ENCODE measurements at places on chromosomes 5 and 9.

GRCh38 chr5:40172721-40173120 lies 507.0 kb upstream of the PTGER4 start:
- no peak for DNase-seq

DNA sequence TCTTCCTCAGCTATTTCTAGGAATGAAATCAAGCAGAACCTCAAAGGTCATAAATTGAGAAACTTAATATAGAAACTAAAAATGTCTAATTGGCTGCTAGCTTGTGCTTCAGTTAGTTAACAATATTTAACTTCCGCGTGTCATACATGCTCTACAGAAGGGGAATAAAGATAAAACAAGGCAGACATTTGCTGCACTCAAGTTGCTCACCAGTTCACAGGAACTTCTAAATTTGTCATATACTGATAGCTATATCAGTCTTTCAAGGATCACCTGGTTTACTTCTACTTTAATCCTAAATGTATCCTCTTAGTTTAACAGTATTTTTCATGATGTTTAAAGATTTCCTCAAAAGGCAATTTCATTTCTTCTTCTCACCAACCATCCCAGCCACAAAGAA lies 8.4 kb downstream of the CCNH start:
- DNase-seq, result no peak

DNA sequence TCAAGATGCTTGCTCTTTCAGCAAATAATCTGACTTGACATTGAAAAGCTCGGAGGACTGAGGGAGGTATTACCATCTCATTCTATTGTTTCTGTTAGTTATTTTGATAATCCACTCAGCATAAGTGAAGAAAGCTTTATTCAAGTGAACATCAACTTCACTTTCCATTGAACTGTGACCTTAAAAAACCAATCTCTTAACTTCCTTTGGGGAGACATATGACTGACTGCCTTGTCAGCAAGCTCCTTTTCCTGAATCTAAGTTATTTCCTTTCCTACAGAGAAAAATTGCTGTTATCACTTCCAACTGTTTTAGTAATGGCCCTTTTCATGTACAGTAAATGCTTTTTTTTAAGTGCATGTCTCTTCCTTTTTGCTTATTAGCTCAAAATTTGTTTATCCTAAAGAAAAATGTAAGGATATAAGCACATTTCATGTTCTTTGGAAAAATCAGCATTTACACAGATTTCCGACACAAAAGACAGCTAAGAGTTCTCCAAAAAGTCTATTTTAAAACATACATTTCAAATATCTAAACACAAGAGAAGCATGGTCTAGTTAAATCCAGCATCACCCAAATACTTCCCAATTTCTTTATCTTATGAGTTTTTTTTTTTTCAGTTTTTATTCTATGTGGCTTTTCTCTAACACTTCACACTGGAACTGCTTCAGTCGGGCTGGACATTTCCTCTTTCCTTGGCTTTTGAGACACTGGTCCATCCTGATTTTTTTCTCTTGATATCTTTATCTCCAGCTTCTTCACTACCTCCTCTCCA lies 117.9 kb upstream of the DAB2 start:
- no peak for DNase-seq

- DNase-seq, result no peak
Measured at GRCh38 chr9:82498541-82499317, 510.2 kb downstream of the SPATA31D1 start.

GRCh38 chr9:128805661-128806060 lies 12.6 kb upstream of the ENDOG start:
- no peak for DNase-seq

DNA sequence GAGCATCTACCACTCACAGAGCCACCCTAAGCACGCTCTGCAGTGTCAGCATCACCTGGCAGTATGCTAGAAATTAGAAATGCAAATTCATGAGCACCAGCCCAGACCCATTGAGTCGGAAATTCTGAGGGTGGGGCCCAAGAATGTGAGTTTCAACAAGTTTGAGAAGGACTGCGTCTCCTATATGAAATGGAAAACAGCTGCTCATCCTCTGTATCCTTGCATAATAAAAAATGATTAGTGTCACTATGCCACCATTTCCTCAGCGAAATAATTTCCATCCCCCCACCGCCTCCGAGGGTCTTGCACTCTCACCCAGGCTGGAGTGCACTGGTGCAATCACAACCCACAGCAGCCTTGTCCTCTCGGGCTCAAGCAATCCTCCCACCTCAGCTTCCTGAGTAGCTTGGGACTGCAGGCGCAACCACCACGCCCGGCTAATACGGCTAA lies 1.3 kb upstream of the IQGAP2 start:
- DNase-seq, result no peak

DNA sequence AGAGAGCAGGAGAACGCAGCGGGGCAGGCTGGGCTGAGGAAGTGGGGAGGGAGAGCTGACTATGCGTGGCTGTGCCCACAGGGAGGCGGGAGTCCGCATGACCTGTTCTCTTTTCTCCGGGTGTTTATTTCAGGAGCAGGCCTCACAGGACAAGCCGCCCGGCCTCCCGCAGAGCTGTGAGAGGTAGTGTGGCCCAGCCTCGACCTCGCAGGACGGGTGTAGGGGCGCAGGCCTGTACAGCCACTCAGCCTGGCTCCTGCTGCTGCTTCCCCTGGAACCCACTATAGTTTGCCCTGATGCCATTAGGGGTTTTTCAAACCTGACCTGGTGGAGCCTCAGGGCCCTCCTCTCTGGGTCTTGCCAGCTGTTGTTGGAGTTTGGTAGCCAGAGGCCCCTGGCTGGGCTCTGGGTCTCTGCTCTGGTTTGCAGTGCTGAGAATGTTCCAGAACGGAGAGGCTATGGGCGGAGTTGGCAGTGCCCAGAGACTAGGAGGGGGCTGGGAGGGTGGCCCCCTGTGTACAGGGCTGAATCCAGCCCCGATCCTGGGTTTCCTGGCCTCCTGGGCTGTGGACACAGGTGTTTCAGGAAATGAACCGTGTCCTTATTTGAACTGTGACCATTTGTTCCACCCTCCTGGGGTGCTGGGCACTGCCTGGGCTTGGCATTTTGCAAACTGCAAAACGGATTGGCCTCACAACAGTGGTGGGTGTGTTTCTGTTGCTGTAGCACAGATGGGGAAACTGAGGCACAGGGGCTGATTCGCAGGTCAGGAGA lies 78.8 kb downstream of the WNK2 start:
- peak; percentile 69 for DNase-seq

DNA sequence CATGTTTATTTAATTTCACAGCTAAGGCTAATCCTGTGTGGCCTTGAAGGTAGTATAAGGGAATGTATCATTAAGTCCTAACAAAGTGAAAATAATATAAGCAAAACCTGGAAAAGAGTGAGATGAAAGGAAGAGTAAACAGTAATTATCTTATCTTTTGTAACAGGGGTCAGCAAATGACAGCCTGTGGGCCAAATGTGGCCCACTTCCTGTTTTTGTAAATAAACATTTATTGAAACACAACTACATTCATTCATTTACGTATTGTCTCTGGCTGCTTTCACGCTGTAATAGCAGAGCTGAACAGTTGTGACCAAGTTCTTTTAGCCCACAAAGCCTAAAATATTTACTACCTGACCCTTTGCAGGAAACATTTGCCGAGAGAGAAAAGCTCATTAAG lies 78.4 kb upstream of the HTR4 start:
- no peak for DNase-seq

GRCh38 chr5:115810761-115811160 lies 5.7 kb downstream of the CDO1 start:
- no peak for DNase-seq

- DNase-seq, result peak; percentile 24
Measured at GRCh38 chr5:139454568-139455290, 7.8 kb downstream of the ECSCR start.

GRCh38 chr5:26237489-26237888 lies 800.9 kb downstream of the CDH9 start:
- no peak for DNase-seq

DNA sequence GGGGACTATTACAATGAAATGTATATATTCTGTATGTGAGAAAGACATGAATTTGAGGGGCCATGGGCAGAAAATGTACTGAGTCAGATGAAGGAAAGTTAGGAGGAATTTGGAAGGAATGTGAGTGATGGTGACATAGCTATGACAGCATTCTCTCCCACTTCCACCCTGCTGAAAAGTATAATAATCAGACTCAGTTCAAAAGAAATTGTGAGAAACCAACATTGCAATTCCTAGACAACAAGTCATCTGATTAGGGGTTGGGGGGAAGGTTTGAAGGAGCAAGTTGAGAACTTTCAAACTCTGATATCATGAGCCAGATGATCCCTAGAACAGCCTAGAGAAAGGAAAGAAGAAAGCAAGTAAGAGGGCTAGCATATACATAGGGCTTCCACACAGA lies 370.6 kb downstream of the DMRTA1 start:
- no peak for DNase-seq

DNA sequence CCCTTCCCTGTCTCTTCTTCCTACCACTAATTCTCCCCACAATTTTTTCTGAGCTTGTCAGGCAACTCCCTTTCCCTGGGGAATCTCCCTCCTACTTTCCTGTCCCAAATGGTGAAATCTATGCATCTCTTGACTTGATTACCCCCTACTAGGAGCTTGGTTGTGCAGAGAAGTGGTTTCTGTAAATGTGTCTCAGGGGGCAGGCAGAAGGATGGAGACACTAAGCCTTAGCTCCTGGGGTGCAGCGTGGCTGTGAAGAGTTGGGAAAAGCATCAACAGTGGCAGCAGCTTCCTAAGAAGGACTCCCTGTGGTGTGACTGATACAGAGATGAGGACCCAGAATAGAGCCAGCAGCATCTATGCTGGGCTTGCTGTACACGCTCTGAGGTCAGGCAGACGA lies 62.3 kb downstream of the NRG2 start:
- no peak for DNase-seq

DNA sequence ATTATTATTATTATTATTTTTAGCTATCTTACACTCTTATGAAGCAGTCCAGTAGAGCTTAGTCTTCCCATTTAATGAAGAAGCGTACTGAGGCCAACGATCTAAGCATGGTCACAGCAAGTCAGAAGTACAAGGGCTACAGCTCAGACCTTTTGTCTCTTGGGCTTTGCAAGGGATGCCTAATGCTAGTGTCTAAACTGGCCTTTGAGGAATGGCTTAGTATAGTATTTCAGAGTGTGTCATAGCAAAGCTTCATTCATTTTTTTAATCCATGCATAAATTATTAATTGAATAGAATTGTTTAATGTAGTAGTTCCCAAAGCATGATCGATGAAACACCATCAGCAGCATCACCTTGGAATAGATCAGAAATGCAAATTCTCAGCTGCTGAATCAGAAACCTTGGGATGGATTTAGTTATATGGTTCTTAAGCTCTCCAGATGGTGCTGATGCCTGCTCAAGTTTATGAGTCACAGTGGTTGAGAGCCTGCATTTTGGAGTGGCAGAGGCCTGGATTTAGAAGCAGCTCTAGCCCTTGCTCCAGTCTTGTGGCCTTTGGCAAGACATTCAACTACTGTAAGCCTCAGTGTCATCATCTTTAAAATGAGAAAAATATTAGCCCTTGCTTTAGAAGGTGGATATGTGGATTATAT lies 6.1 kb downstream of the IL12B start:
- DNase-seq, result no peak

- DNase-seq, result no peak
Measured at GRCh38 chr5:72644296-72644695, 137.1 kb upstream of the ZNF366 start.

DNA sequence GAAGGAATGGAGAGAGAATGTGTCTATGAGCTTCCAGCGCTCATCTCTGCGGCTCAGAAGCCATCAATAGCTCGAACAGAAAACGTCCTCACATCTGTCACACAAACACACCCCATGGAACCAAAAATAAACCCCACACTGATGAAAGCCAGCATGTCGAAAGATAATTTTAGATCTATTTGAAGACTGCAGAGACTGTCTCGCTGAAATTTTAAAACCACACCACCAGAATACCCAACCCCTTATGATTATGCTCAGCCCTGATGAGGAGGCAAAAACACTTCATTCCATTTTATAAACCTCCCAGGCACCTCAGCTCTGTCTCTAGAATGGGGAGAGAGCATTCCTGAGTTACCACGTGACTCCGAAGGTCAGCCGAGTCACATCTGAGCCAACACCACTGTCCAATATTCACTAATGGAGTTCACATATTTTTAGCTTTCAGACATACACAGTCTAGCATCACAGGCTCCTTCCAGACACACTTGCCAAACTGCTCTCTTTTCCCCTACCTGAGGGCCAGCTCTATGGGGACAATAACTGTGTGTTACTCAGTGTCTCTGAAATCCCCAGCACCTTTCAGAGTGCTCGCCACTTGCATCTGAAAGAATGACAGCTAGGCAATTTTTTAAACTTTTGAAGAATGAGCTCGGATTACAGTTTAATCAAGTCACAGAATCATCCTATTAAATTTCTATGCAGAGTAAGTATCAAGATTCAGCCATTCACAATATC lies 63.2 kb downstream of the SERINC5 start:
- no peak for DNase-seq

GRCh38 chr9:108196332-108197007 lies 659.3 kb downstream of the ACTL7B start:
- no peak for DNase-seq

DNA sequence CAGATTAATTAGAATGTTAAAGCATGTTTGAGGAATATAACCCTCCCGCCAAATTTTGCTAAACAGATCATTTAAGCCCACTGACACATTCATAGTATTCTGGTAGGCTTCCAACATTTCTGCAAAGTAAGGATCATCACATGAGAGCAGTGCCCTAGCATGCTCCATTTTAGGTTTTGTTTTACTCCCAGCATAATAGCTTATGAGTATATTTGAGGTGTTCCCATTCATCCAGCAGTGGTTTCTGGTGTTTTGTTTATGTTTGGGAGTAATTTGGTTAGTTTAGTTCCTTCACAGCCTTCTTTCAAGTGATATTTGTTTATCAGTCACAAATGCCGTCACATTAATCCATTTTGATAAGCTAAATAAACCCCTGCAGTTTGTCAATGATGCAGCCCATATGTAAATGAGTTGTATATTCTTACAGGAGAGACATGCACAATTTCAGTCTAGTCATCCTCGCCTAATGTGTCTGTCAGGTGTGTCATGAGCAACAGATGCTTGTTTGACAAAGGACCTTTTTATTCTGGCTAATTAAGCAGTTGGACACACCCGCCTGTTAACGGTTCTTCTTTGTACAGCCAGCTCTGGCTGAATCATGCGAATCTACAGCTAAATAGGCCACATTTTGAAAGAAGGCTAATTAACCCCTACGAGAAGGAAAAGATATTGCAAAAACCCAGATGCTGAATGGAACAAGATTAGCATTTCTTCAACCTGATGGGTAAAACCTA lies 124.4 kb downstream of the RFX3 start:
- DNase-seq, result no peak
